Femur (tissue), 1 donor: ENCODE measurements at places on chromosomes 16 and 17.
A peak's percentile ranks its signal among the peaks of the same experiment; 100 is the strongest.

- no peak for DNase-seq
Measured at GRCh38 chr17:14784997-14785696, 480.0 kb downstream of the PMP22 start.

DNA sequence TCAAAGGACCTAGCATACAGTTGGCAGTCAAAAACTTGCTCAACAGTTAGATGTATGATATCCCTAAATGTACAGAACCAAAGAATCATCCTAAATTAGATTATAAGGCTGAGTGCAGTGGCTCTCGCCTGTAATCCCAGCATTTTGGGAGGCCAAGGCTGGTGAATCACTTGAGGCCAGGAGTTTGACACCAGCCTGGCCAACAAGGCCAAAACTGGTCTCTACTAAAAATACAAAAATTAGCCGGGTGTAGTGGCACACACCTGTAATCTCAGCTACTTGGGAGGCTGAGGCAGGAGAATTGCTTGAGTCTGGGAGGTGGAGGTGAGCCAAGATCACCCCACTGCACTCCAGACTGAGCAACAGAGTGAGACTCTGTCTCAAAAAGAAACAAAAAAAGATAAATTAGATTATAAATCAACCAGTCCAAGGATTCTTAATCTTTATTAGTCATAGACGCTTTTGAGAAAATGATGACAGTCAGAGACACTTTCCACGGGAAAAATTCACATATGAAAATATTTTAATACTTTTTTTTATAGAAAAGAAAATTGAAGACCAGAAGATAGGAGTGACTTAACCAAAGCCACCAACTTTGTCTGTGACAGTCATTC is 77.6 kb downstream of the MMD start:
- no peak for DNase-seq

DNA sequence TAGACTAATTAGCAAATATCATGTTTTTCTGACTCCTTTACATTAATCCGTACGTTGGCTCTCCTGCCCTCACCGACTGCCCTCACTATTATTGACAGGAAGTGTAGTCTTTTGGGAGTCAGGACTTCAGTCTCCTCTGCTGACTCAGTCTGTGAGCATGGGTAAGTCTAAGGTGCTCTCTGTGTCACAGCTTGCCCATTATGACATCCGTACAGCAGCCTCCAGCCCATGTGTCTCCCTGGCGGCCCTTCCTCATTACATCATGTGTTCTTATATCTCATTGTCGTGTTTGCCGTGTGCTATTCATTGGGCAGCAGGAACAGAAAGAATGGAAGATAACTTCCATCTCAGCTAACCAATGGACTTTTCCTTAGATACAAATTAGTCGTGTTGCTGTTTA is 77.5 kb downstream of the MRTFB start:
- DNase-seq: no peak

GRCh38 chr16:72783716-72784318 is 264.1 kb downstream of the ZFHX3 start:
- DNase-seq: no peak

- DNase-seq: no peak
Measured at GRCh38 chr16:89446136-89446974, 44.0 kb downstream of the ANKRD11 start.

- no peak for DNase-seq
Measured at GRCh38 chr16:66084306-66084705, 282.2 kb upstream of the CDH5 start.

GRCh38 chr17:39576187-39576586 is 31.5 kb downstream of the NEUROD2 start:
- DNase-seq: no peak

GRCh38 chr17:29042679-29043538 is at the start of gene PIPOX:
Gene PIPOX, plus strand, starts transcription at chr17:29043141. Its CDS starts 85 bp downstream, at chr17:29043226.
- peak; percentile 57 for DNase-seq

DNA sequence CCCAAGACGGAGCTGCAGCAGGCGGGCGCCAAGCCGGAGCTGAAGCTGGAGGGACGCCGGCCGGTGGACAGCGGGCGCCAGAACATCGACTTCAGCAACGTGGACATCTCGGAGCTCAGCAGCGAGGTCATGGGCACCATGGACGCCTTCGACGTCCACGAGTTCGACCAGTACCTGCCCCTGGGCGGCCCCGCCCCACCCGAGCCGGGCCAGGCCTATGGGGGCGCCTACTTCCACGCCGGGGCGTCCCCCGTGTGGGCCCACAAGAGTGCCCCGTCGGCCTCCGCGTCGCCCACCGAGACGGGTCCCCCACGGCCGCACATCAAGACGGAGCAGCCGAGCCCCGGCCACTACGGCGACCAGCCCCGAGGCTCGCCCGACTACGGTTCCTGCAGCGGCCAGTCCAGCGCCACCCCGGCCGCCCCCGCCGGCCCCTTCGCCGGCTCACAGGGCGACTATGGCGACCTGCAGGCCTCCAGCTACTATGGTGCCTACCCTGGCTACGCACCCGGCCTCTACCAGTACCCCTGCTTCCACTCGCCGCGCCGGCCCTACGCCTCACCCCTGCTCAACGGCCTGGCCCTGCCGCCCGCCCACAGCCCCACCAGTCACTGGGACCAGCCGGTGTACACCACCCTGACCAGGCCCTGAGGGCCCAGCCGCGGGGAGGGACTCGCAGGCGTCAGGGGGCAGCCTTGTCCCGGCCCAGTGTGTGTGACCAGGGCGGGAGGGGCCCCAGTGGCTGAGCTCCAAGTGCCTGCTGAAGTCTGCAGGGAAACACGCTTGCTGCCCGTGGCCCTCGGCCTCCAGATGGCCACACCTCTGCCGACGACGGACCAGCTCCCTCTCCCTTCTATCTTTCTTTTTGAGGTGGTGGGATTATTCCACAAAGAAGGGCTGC is 3.4 kb downstream of the SOX8 start:
- no peak for DNase-seq

DNA sequence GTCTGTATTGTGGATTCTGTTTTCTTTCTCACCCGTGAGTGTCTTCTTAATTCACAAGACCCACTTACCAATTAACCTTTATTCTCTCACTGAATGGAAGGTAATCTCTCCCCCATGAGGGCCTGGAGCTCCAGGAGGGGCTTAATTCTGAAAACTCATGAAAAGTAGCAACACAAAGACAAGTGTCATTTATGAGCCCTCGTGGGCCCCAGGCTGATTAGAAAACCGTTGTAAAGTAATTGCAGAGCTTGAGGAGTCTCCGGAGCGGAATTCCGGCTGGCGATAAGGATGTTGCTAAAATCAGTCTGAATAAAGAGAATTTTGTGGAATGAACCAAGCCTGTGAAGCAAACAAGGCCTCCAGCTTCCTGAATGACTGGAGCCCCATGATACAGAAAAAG is 301.5 kb downstream of the HAPSTR1 start:
- DNase-seq: no peak

DNA sequence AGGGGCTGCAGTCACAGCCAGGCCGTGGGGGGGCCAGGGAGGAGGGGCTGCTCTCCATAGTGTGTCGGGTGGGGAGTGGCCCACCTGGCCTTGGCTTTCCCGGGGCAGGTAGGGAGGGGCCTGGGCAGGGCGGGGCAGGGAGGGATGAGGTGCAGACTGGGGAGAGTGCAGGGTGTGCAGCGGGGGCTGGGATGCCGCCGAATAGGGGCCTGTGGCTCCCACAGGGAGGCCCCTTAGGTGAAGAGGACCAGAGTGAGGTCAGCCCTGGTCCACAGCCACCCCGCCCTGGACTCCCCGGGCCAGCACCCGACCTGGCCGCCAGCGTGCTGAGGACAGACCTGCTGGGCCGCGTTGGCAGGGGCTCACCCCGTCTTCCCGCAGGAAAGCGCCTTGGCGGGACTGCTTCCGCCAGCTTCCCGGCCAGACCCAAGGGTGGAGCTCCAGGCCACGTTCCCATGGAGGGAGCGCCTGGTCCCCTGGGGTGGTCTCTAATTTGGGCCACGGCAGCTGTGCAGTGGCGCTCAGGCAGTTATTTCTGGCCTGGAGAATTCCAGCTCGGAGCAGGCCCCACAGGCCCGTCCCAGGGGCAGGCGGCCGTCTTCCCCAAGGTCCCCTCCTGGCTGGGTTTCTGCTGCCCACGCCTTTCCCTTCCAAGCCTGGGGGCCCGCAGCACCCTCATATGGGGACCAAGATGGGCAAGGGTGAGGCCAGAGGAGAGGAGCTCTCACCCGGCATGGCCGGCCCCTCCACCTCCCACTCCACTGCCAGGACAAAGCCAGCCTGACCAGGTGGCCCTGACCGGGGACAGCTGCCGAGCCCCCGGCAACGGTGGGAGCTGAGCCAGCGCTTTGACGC is 27.9 kb downstream of the CACNA1H start:
- peak; percentile 73 for DNase-seq

GRCh38 chr16:58426966-58427365 is 34.7 kb downstream of the GINS3 start:
- no peak for DNase-seq

DNA sequence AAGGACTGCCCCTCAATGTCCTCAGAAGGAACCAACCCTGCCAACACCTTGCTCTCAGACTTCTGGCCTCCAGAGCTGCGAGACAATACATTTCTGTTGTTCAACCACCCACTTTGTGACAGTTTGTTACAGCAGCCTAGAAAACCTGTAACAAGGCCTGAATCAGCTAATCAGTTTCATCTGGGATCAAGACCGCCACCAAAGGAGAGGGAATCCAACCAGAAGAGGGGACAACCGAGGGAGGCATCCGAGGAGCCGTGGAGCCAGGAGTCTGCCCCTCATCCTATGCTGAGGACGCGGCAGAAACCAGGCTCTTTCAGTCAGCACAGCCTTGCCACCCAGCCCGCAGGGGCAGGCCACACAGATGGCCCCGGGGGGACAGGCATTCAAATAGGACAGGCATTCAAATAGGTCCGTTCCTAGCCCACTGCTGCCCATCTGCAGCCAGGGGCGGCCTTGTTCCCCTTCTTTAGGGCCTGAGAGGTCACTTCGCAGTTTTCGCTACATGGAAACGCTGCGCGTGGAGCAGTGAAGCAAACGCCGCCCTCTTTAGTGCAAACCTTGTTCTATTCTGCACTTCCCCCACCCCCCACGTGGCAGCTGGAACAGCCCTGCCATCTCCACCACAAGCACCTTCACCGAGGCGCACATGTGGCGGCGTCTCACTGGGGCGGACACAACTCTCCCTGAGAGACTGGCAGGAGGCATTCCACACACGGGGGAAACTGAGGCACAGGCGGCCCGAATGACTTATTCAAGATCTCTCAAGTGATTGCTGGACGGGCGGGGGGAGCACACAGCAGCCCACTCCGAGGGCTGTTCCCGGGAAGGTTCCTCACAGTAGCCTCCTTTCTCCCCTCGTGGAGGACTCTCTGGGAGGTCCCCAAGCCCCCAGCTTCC is 26.7 kb downstream of the FA2H start:
- DNase-seq: no peak

DNA sequence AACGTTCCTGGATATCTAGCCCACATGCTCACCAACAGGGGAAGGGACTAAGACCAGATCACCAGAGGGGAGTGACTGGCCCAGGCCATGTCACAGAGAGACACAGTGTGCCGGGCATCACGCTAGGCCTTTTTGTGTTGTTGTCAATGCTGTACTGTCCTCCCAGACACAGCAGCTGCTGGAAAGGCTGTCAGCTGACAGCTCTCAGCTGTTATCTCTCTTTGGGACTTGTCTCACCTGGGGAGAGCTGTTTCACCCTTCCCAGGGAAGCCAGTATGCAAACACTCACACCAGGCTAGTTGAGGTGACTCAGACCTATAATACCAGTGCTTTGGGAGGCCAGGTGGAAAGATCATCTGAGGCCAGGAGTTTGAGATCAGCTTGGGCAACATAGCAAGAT is 19.4 kb downstream of the UNC45B start:
- DNase-seq: no peak

- peak; percentile 68 for DNase-seq
Measured at GRCh38 chr17:51056813-51057510, 63.7 kb downstream of the SPAG9 start.

- DNase-seq: no peak
Measured at GRCh38 chr17:80195141-80195540, 25.0 kb downstream of the SGSH start.

- DNase-seq: no peak
Measured at GRCh38 chr16:64654178-64654577, 467.7 kb downstream of the CDH11 start.

DNA sequence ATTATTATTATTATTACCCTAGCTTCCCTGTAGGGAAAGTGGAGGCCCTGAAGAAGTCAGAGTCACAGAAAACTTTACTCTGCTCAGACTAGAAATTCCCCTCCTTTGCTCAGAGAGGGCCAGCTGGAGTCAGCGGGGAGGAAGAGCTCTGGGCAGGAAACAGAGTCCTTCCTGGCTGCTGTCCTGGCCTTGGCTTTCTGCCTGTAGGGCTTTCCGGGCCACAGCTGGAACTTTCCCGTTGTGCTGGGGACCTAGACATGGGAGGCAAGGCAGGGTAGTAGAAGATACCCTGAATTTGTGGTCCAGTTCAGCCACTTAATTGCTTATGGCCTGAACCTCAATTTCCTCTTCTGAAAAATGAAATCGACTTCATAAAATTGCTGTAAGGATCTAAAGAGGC is 14.0 kb upstream of the CCL2 start:
- peak; percentile 88 for DNase-seq

GRCh38 chr16:3166505-3166886 is 21.5 kb upstream of the OR1F1 start:
- DNase-seq: no peak

- no peak for DNase-seq
Measured at GRCh38 chr16:10978871-10979446, 34.6 kb downstream of the CLEC16A start.

DNA sequence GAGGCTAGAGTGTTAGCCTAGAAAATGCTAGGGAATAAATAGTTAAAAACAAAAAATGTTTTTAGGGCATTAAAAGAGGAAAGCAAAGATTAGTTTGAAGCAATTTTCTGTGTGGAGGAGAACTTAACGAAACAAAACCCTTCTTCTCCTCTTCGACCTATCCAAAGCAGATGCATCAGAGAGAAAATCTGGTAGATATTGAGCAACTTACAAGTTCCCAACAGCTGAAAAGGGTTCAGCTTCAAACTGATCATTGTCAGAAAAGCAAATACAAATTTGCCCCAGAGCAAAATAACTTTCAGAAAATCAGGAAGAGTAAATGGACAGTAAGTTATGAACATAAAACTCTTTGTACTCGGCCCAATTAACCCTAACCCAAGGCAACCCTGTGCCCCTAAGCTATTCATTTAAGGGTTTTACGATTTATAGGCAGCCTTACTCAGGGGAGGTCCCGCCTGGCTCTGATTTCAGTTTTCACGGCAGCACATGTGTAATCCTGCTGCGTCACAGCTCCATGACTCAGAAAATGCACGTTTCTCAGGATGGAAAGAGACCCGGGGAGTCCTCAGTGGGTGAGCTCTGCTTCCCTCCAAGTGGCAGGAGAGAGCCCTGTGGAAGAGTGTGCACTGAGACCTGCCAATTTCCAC is 405.7 kb upstream of the SALL1 start:
- peak; percentile 66 for DNase-seq
